GM04504 (cell line): ENCODE measurements at places on chromosomes 6 and 20.
A peak's percentile ranks its signal among the peaks of the same experiment; 100 is the strongest.

DNA sequence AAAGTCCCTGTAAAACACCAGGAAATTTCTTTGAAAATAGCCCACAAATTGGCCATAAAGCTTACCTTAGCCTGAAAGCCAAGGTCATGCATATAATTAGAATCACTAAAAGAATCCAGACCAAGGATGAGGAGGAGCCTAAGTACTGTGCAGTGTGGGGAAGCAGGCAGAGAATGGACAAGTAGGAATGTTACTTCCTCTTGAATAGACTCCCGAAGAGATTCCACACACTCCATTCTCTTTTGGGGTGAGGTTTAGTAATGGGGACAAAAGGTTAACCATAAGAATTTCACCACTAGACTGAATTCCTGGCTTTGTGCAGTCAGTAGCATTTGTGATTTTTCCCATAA lies 27.5 kb upstream of the MARCKS start:
- no peak for DNase-seq

DNA sequence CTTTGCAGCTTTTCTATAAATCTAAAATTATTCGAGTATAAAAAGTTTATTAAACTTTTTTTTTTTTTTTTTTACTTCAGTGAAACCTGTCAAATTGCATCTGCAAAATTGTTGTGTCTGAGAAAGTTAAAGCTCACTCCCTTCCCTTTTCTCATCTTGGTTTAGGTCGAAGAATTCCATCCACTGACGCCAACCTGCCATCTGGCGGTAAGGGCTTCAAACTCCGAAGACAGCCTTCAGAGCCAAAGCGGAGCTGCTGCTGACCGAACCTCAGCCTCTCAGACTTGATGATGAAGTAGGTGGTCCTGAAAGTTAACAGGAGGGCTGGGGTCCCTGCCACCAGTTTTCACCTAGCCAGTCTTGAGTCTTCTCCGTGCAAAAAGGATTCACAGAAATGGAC lies 29.6 kb upstream of the VAPB start:
- DNase-seq, result no peak

GRCh38 chr6:94462231-94462630 lies 1042.9 kb upstream of the EPHA7 start:
- DNase-seq, result no peak

GRCh38 chr6:1407499-1407990 lies 18.2 kb downstream of the FOXF2 start:
- peak; percentile 66 for DNase-seq

DNA sequence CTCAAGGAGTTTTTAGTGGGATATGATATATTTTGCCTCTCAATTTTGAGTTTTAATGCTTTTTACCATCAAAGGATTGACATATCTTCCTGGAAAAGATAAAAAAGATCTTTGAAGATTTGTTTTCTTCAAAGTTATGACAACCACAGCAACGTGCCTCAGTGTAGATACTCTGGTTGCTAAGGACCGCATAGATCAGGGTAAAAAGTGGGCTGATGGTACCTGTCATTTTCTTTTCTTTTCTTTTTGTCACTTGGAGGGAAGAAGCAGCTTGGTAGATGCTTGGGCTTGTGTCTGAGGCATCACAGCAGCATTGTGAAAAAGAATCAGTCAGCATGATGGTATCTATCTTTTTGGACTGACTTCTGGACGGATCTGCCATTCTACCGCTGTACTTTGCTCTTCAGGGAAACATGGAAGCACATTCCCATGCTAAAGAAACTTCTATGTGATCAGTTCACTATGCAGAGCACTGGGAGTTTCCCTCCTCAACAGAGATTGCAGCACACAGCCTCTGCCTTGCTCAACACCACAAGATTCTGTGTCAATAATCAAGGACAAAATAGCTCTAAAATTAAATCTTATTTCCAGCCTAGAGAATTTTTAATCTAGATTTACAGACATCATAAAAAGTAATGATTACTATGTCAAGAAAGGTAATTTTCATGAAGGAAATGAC lies 54.8 kb upstream of the SGK1 start:
- no peak for DNase-seq

DNA sequence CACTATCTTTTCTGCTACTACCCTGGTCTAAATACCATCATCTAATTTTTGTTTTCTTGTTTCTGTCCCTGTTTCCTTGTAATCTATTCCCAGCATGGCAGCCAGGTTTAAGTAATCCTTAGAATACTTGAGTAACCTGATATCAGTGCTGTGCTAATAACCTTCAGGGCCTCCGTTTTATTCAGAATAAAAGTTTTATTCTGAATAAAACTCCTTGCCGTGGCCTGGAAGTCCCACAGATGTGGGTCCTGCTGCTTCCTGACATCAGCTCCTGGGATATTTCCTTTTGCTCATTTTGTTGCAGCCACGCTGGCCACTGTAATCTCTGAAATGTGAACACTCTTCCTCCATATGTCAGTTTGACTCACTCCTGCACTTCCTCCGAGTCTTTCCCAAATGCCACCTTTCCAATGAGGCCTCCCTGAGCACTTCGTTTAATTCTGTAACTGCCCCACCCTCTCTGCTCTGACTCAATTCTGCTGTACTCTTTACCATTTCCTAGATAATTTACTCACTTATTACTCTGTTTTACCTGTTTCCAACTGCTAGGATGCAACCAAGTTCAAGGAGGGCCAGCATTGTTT lies 114.0 kb upstream of the FOXA2 start:
- DNase-seq, result no peak

- DNase-seq, result no peak
These were observed 655.7 kb downstream of the EPHA7 start for GRCh38 chr6:92763680-92764079.

DNA sequence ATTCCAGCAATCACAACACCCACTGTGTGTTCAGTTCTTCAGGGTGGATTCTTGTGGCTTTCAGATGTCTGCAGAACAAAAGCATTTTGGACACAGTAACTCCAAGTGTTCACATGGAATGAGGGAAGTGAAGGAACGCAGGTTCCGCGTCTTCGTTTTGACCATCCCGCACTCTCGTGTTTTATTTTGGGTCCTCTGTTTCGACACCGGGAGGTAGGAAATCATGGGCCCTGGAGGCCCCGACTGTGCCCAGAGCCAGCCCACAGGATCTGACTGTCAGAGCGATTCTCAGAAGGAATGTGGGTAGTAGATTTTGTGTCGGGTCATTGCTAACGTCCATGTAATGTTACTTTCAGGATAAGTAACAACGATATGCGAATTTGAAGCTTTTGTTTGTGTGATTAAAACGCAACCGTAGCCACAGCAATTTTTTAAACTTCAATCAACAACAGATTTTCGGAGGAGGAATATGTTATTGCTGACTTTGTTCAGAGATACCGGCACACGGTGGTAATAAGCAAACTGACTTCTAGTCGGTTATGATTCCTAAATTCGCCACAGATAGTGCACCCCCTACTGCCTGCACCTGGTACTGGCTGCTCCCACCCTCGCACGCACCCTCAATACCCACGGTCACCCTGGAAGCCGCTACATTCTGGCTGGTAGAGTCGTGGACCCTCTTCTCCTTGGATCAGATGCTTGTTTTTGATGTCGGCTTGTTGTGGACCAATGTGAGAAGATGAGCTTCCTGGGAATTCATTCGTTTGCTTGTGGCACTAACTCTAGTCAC lies 10.5 kb downstream of the NPEPL1 start:
- no peak for DNase-seq

GRCh38 chr20:55415567-55416142 lies 589.7 kb downstream of the CBLN4 start:
- DNase-seq, result no peak

DNA sequence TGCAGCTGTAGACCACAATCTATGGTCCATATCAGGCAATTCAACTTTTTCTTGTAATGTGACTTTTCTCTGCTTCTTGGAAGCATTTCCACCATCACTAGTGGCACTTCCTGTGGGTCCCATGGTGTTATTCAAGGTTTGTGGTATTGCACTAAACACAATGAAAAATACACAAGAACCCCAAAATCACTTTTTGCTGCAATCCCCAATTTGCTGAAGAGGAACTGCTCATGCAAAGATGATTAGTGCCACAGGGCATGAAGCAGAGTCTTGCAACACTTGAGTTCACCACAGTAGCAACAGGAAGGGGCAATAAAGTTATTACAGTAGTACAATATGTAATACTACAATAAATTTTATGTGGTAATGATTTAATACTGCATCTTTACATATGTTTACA lies 16.8 kb upstream of the TAAR1 start:
- DNase-seq, result no peak

- DNase-seq, result no peak
These were observed 237.2 kb upstream of the ID4 start for GRCh38 chr6:19599796-19600464.
